Cardiac muscle cell (in vitro differentiated cells and primary cell): ENCODE measurements at places on chromosomes 6 and 20. TPM values are rescaled to one million over a fixed set of nuclear protein-coding genes. Genes with fewer than 3 reads are reported as not detected.

SYNDIG1 gene
- 1.7 and 2.5 TPM in 2 replicates for total RNA-seq

CHRNA4 gene
- 0.11 and 0.15 TPM in 2 replicates for total RNA-seq

KIF6 gene
- total RNA-seq: 0.69 and 0.88 TPM in 2 replicates

SYNE1 gene
- 42.2 and 83.9 TPM in 2 replicates for total RNA-seq

ANKRD6 gene
- total RNA-seq: 13.7 and 21.5 TPM in 2 replicates

RNF5 gene
- total RNA-seq: 180 and 188 TPM in 2 replicates

RHAG gene
- total RNA-seq: not detected in 2 replicates

MYBL2 gene
- total RNA-seq: 17.8 and 30.6 TPM in 2 replicates

GMPR gene
- total RNA-seq: 8.8 and 9.4 TPM in 2 replicates

SPTLC3 gene
- 2.2 and 2.6 TPM in 2 replicates for total RNA-seq

TBX18 gene
- 5.2 and 5.5 TPM in 2 replicates for total RNA-seq

PABPC1L gene
- total RNA-seq: 15.3 and 36.0 TPM in 2 replicates

AGPAT4 gene
- total RNA-seq: 11.9 and 17.7 TPM in 2 replicates

ENPP4 gene
- 7.5 TPM in 2 replicates for total RNA-seq

GHRH gene
- total RNA-seq: 0.63 and 1.1 TPM in 2 replicates

OPN5 gene
- 0.14 TPM in 1 of 2 replicates, not detected in the other for total RNA-seq

NECAB3 gene
- total RNA-seq: 185 and 187 TPM in 2 replicates

PEDS1 gene
- 36.9 and 38.4 TPM in 2 replicates for total RNA-seq

CALHM5 gene
- total RNA-seq: 0.11 TPM in 1 of 2 replicates, not detected in the other

PKHD1 gene
- total RNA-seq: not detected in 2 replicates

HLA-DOA gene
- 0.25 and 0.74 TPM in 2 replicates for total RNA-seq

FOXA2 gene
- total RNA-seq: 0.24 TPM in 1 of 2 replicates, not detected in the other

GABRR1 gene
- total RNA-seq: not detected in 2 replicates

OPRM1 gene
- total RNA-seq: not detected in 2 replicates

PACRG gene
- 0.83 and 0.99 TPM in 2 replicates for total RNA-seq

CRISP2 gene
- total RNA-seq: not detected in 2 replicates

TMEM151B gene
- 0.21 and 0.39 TPM in 2 replicates for total RNA-seq

LHFPL5 gene
- total RNA-seq: not detected in 2 replicates

CAGE1 gene
- 0.09 TPM in 1 of 2 replicates, not detected in the other for total RNA-seq

PTGIS gene
- 5.3 and 7.8 TPM in 2 replicates for total RNA-seq

TINAG gene
- not detected in 2 replicates for total RNA-seq

RSPH9 gene
- 2.1 and 2.9 TPM in 2 replicates for total RNA-seq

HLA-DRB1 gene
- total RNA-seq: 0.28 and 0.63 TPM in 2 replicates

GCNT2 gene
- 21.4 and 26.2 TPM in 2 replicates for total RNA-seq

MYL9 gene
- total RNA-seq: 579 and 882 TPM in 2 replicates

RGS17 gene
- total RNA-seq: 0.15 and 0.74 TPM in 2 replicates

MED20 gene
- 18.0 and 18.5 TPM in 2 replicates for total RNA-seq

MUCL3 gene
- total RNA-seq: not detected in 2 replicates

SLC17A1 gene
- total RNA-seq: not detected in 2 replicates

TBXT gene
- not detected in 2 replicates for total RNA-seq

SAPCD1 gene
- 3.9 and 11.6 TPM in 2 replicates for total RNA-seq

NCR2 gene
- not detected in 2 replicates for total RNA-seq

NANP gene
- total RNA-seq: 3.1 and 3.7 TPM in 2 replicates
